ENCODE measurements at places on chromosomes 12 and 14. TPM values are rescaled to one million over a fixed set of nuclear protein-coding genes. Genes with fewer than 3 reads are reported as not detected.

Gene RNASE2
- not detected for total RNA-seq

Gene GRIP1
- 0.40 TPM for total RNA-seq

Gene CLEC4A
- 1.5 TPM for total RNA-seq

Gene GPR162
- total RNA-seq: 0.21 TPM

Gene IRAK3
- 1.8 TPM for total RNA-seq

Gene RIMBP2
- not detected for total RNA-seq

Gene RASSF9
- total RNA-seq: not detected

Gene HOXC13
- not detected for total RNA-seq

Gene BMAL2
- total RNA-seq: 58.8 TPM

Gene ENDOU
- 0.09 TPM for total RNA-seq

Gene BAG5
- total RNA-seq: 32.1 TPM

Gene MMP17
- 0.89 TPM for total RNA-seq

Gene INHBC
- not detected for total RNA-seq

Gene ITGA7
- total RNA-seq: 1.5 TPM

Gene RTN1
- total RNA-seq: not detected

Gene FKBP3
- 65.4 TPM for total RNA-seq

Gene KLRB1
- not detected for total RNA-seq

Measured in activated CD4-positive, alpha-beta T cell treated with anti-CD3 and anti-CD28 coated beads, Interleukin-2, amount 10 ng/mL, durations not matched to agents 24 days and 14 days (primary cell).